Fibroblast of skin of right quadriceps (primary cell): ENCODE measurements at places on chromosomes 16 and 17.

GRCh38 chr17:7496470-7497183, 12.5 kb downstream of the POLR2A start:
- no peak for DNase-seq

DNA sequence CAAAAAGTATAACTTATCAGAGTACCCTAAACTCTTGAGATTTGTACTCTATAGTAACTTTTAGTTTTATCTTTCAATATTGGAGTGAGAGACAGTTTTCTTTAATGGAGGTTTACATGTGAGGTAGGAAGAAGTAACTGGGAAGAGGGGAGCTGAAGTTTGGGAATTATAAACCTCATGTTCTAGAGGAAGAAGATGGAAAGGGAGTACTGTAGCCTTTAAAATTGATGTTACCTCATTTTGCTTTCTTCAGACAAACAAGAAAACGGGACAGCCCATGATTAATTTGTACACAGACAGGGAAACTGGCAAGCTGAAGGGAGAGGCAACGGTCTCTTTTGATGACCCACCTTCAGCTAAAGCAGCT, 9.5 kb downstream of the FUS start:
- no peak for DNase-seq

DNA sequence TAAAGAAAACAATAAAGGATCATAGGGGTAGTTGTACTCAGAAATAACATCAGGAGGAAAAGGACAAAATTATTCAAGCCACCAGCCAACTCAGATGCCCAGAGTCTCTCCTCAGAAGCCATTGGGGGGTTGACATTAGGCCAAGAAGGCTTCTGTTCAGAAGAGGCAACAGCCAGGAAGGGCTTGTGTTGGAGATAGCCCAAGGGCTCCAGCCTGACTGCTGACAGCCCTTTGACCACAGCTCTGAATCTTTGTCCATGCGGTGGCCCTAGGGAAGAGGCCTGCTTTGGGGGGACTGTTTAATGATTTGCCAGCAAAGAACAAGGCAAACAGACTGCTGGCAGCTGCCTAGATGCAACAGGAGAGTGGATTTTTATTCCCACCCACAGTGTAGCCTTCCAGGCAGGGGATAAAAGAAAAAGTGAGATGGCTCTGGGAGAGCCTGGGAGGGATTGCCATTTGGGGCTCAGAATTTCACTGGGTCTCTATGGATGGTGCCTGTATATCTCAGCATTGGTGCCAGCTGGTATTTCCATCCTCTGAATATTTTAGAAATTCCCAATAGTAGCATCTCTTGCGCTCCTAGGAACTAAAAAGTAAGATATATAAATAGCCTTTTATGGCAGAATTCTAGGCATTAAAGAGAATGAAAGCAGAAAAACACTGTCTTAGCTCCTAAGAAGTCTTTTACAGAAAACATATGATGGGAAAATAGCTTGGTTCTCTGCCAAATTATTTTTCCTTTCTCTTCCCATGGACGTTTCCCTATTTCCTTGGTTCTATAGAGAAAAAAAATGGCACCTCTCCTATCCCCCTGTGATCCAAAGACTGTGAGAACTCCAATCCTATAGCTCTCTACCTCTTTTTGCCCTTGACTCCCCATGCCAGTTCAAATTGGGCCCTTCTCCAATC, 29.4 kb upstream of the SUPT4H1 start:
- DNase-seq: no peak

GRCh38 chr17:42832213-42832933, 824 bp upstream of the PSME3 start:
- DNase-seq: no peak

DNA sequence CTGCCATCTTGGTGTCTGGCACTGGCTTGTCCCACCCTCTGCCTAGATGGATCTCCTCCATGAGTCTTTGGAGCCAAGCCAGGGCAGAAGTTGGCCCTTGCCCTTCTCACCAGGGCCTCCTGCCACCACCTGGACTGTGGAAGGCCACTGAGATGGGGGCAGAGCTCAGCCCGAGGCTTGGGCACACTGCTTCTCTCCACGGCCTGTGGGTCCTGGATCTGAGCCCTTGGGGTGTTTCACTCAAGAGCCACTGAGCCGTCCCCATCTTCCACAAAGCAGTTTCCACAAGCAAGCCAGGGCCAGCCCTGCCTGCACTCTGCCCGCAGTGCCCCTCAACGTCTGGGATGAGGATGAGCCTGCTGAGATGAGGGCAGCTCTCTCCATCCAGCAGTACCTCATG, 16.7 kb upstream of the CD300A start:
- DNase-seq: no peak

DNA sequence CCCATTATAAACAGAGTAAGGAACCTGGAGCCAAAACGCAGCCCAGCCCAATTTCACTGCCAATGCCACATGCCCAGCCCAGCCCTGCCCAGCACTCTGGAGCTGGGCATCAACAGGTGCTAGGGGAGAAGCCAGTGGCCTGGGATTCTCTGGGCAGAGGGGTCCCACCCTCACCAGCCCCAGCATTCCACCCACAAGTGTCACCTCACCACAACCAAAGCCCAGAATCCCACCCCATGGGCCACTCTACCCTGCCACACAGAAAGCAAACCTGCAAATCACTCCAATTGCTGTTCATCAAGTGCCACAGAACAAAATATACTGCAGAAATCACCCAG, 102.5 kb upstream of the CDH5 start:
- DNase-seq: no peak

- DNase-seq: peak; percentile 32
These were observed 2.3 kb upstream of the IL4R start for GRCh38 chr16:27311448-27311830.
